ENCODE measurements at places on chromosomes 11 and 22. TPM values are rescaled to one million over a fixed set of nuclear protein-coding genes. Genes with fewer than 3 reads are reported as not detected.

Gene CNGA4
- total RNA-seq, result 0.17 TPM

Gene OR10W1
- not detected for total RNA-seq

Gene BRSK2
- 0.33 TPM for total RNA-seq

Gene PNPLA3
- 3.6 TPM for total RNA-seq

Gene SLC6A5
- not detected for total RNA-seq

Gene ROBO4
- total RNA-seq, result 0.66 TPM

DNA sequence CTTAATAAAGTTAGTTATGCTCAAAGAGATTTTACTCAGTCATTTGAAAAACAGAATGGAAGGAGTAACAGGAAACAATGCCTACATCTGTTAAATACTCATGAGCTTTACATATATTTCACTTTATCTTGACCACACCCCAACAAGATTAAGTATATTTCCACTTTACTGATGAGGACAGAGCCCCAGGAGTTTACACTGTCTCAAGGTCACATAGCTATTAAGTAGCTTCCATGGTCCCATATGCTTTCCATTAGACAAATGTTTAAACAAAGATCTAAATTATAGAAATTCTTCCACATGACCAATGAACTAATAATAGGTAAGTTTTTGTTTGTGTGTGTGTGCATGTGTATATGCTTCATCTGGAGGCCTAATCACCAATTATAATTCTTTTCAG lies 30.2 kb downstream of the MRTFA start:
- no peak for DNase-seq
- H3K36me3 ChIP-seq, result no peaks in the 10 kb centered on the region
- H3K27ac ChIP-seq, result no peak overlapping the region
- H3K4me1 ChIP-seq, result peaks cover 5% of the 10 kb centered on the region

DNA sequence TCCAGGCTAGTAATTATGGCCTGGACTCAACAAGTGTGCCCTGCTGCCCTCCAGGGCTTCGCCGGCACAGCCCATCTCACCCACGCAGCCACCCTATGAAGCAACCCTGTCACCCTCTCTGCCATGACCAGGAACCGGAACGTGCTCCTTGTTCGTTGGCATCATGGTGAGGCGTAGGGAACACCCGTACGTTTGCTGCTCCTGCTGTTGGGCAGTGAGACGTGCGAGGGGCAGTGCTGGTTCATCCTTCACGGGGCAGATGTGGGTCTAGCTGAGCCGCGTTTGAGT lies 20.7 kb downstream of the NADSYN1 start:
- peaks cover 30% of the 10 kb centered on the region for H3K36me3 ChIP-seq
- H3K4me1 ChIP-seq, result no peaks in the 10 kb centered on the region
- H3K27me3 ChIP-seq, result no peaks in the 10 kb centered on the region
- DNase-seq, result no peak

- H3K4me1 ChIP-seq, result no peaks in the 10 kb centered on the region
- no peaks in the 10 kb centered on the region for H3K27me3 ChIP-seq
- no peak overlapping the region for H3K4me3 ChIP-seq
- no peaks in the 10 kb centered on the region for H3K36me3 ChIP-seq
Measured at GRCh38 chr11:13896175-13896980, 66.1 kb upstream of the SPON1 start.

GRCh38 chr11:61567286-61568061 lies 13.4 kb downstream of the SYT7 start:
- H3K27me3 ChIP-seq, result peaks cover 9% of the 10 kb centered on the region
- no peak overlapping the region for H3K27ac ChIP-seq
- no peaks in the 10 kb centered on the region for H3K4me1 ChIP-seq
- H3K4me3 ChIP-seq, result no peak overlapping the region
- H3K36me3 ChIP-seq, result no peaks in the 10 kb centered on the region

DNA sequence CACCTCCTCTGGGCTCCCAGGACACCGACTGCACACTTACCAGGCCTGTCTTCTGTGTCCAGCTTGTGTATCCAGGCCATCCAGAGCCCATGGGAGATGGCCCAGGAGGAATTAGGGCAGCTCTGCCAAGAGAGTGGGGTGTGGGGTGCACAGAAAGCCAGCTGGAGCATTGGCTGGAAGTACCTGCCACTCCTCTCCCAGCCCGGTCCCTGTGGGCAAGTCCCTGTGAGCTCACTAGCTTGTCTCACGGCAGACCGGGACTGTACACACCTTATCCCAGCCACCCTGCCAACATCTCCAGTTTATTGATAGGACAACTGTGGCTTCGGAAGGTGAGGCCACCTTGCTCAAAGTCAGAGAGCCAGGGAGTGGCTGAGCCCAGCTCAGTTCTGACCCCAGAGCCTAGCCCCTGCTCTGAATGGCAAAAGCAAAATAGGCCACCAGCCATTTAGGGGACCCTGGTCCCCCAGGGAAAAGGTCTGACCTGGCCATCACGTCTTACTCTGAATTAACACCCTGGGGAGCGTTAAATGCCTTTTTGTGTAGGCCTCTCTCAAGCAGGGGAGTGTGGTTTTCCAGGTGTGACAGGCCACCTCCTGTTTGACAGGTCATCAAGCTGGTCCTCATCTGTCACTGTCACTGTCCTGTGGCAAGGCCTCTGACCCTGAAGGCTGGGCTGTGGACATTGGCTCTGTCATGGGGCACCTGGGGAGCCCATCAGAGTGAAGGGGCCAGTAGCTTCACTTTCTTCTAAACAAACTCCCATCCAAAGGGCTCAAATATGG lies 15.1 kb downstream of the UQCR10 start:
- H3K27ac ChIP-seq, result peak overlapping the region; percentile 97
- no peak for DNase-seq
- peaks cover 37% of the 10 kb centered on the region for H3K4me1 ChIP-seq
- no peak overlapping the region for H3K4me3 ChIP-seq
- H3K27me3 ChIP-seq, result no peaks in the 10 kb centered on the region

GRCh38 chr22:41725510-41726110 lies 26.3 kb downstream of the MEI1 start:
- no peak overlapping the region for H3K27ac ChIP-seq
- no peaks in the 10 kb centered on the region for H3K27me3 ChIP-seq
- no peaks in the 10 kb centered on the region for H3K4me1 ChIP-seq

DNA sequence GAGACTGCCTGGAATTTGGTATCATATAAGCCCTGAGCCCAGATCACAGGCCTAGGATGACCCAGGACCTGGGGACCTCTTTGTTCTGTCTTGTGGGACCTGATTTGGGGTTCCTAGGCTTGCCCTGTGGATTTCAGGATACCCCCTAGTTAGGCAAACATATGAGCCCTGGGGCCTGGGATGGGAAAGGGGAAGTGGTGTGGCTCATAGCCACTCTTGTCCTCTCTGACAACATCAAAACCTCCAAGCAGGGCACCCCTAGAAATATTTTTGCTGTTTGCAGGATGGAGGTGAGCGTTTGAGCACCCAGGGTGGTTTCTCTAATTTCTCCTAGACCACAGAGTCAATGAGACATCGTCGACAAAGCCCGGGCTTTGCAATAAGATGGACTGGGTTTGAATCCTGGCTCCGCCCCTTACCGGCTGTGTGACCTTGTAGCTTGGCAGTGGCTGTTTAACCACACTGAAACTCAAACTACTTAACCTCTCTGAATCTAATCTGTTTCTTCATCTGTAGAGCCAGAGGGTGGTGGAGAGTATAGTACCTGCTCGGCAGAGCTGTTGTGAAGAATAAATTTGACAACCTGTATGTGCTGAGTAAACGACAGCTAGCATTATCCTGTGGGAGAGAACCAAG lies 5.3 kb upstream of the LRRC10B start:
- H3K27ac ChIP-seq, result no peak overlapping the region
- DNase-seq, result no peak
- no peaks in the 10 kb centered on the region for H3K36me3 ChIP-seq
- no peaks in the 10 kb centered on the region for H3K4me1 ChIP-seq

- H3K4me3 ChIP-seq, result no peak overlapping the region
- no peak overlapping the region for H3K27ac ChIP-seq
- no peaks in the 10 kb centered on the region for H3K36me3 ChIP-seq
- no peaks in the 10 kb centered on the region for H3K27me3 ChIP-seq
- DNase-seq, result no peak
Measured at GRCh38 chr22:25896098-25896497, 154.1 kb downstream of the MYO18B start.

DNA sequence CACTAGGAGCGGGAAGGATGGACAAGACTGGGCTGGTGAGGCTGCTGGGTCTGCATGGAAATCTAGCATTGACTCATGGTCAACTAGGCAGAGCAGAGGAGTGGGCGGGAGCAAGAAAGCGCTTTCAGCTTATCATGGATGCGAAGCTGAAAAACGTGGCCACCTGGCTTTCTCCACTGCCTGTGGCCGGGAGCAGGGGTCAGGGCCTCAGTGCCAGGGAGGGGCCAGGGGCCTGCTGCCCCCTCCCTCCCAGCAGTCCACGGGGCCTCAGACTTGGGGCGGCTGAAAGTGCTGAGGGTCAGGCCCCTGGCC lies 45.5 kb downstream of the ALX4 start:
- no peak for DNase-seq
- no peaks in the 10 kb centered on the region for H3K36me3 ChIP-seq
- H3K27ac ChIP-seq, result no peak overlapping the region
- H3K4me3 ChIP-seq, result no peak overlapping the region
- no peaks in the 10 kb centered on the region for H3K4me1 ChIP-seq
- no peaks in the 10 kb centered on the region for H3K27me3 ChIP-seq

DNA sequence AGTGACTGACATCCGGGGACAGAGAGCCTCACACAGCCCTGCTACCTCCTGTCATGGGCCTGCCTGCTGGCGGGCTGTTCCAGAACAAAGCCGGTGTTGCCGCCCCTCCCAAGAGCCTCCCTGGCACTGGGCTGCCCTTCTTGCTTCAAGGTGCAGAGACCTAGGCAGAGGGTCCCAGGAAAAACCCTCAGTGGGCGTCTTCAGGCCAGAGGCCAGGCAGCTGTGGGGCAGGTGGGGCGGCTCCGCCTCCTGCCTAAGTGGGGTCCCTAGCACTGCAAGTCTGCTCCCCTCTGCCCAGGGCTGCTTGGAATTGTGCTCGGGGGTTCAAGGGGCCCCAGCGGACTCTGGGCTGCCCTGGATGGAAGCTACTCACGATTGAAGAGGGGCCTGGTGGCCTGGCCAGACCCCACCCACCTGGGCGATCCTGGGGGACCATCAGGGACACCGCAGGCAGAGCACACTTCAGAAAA lies 20.4 kb upstream of the GNB1L start:
- no peak for DNase-seq
- H3K4me1 ChIP-seq, result peaks cover 15% of the 10 kb centered on the region
- H3K36me3 ChIP-seq, result peaks cover 10% of the 10 kb centered on the region
- H3K4me3 ChIP-seq, result no peak overlapping the region
